ENCODE measurements at places on chromosomes 12 and 14.

- DNase-seq = no peak
Observed at GRCh38 chr12:67662910-67663538, 14.5 kb downstream of the DYRK2 start.

GRCh38 chr12:45580356-45580969, 149.0 kb upstream of the ARID2 start:
- no peak for DNase-seq

DNA sequence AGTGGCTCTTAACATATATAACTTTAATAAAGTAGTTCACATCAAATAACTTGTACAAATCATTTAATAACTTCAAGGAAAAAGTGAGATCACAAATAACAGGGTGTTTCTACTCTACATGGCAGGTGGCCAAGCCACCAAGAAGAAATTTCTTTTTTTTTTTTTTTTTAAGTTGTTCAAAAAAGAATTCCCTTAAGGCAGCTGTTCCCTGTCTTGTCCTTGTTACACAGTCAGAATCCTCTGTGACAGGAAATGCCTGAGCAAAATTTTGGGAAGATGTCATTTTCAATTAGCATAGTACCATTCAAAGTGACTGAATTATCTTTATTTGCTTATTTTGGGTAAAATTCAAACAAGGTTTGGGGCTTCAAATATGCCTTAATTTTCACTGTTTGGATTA, 79.4 kb downstream of the LIN7A start:
- DNase-seq = no peak

DNA sequence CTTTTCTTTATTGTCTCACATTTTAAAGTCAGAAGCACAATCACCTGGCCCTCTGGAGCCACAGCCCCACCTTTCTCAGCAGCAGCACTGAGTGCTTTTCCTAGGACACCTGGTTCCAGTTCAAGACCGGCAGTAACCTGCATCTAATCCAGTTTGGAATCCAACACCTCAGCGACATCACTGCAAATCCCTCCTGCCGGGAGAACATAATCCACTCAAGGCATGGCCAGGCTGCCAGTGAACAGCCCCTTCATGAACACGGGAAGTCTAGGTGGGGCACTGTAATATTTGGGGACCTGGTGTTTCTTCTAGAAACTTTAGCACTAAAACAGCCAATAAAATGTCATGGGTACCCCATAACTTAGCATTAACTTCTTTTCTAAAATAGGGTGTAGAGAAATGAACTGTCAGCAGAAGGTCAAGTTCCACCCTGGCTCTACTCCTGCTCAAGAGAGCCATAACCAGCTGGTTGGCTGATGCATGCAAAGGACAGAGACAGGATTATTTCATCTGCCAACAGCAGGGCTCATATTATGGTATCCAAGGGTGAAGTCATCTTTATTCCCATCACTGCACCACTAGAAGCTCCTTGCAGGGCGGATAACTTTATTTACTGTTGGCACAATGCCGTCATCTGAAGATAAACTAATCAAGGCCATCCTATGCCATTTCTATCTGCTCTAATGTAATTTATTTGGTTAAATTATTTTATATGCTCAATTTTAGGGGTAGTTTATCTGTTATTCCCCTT, 76.7 kb downstream of the TTC7B start:
- no peak for DNase-seq

DNA sequence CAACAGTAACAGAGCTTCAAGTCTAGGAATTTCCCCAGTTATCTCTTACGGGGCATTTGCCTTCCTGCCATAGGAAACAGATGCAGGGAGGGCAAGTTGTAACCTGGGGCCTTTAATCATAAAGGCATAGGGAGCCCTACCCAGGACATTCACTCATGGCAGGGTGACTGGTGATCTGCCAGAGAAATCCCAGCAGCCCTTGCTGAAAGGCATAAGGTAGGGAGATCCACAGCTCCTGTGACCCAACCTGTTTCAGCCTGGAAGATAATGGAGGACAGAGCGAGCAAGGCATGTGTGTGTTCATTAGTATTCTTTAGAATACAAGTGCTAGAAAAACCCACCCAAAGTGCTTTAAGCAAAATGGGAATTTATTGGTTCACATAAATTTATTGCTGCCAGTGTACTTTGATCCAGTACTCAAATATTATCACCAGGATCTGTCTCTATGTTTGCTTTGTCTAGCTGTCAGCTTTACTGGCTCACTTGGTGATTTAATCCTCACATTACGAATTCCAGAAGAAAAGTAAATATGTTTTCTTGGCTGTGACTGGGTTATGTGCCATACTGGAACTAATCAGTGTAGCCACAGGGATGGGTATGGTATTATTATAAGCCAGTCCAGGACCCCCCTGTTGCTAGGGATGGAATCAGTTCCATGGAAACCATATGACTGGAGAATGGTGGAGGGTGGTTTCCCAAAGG, 21.1 kb upstream of the AKAP6 start:
- no peak for DNase-seq

DNA sequence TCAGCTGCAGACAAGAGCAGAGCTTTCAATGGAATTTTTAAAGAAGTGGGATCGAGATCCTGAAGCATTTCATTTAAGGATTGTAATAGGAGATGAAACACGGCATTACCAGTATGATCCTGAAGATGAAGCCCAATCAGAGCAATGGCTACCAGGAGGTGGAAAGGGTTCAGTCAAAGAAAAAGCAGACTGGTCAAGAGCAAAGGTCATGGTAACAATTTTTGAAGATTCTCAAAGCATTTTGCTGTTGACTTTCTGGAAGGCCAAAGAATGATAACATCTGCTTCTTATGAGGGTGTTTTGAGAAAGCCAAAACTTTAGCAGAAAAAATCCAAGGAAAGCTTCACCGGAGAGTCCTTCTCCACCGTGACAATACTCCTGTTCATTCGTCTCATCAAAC, 204.3 kb upstream of the EEA1 start:
- DNase-seq = no peak

DNA sequence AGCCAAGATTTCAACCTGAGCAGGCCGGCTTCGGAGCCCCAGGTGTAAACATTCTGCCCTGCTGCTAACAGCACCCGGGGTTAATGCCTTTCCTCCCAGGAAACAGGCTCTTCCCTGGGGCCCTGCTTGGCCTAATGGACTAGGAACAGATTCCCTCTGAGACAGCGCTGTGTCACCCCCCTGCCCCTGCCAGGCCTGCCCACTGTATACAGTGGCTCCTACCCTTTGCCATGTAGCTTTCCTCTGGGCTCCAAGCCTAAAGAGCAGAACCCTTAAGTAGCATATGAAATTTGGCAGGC, 28.3 kb upstream of the BCDIN3D start:
- DNase-seq = no peak

- DNase-seq = no peak
Observed at GRCh38 chr12:120930032-120930431, 25.9 kb upstream of the SPPL3 start.

- DNase-seq = no peak
Observed at GRCh38 chr14:98694541-98694940, 577.5 kb downstream of the BCL11B start.

DNA sequence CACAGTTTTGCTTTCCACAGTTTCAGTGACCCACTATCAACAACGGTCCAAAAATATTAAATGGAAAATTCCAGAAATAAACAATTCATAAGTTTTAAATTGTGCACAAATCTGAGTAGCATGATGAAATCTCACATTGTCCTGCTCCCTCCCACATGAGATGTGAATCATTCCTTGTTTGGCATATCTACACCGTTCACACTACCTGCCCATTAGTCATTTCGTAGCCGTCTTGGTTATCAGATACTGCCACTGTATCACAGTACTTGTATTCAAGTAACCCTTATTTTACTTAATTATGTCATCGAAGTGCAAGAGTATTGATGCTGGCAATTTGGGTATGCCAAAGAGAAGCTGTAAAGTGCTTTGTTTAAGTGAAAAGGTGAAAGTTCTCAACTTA, 145.3 kb downstream of the SLC5A8 start:
- no peak for DNase-seq

DNA sequence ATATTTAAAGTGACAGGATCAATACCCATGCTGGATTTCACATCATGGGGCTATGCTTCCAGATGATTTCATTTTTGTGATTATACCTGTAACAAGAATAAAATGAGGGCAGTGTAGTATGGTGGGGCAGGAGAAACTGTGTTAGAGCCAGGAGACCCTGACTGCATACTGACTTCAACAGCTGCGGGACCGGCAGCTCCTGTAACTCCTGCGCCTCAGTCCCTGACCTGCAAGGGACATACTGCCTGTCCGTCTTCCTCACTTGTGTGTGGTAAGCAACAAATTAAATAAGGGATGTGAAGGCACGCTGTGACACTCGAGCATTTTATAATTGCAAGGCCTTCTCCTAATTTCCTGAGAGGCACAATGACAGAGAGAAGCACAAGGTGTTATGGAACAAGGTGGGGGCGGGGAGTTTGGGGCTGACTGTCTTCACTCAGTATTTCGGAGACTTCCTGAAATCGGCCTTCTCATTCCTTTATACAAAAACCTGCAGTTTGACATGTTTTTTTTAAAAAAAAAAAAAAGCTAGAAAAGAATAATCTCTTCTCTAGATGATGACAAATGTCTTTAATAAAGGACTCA, 164.2 kb downstream of the TTC7B start:
- DNase-seq = no peak

DNA sequence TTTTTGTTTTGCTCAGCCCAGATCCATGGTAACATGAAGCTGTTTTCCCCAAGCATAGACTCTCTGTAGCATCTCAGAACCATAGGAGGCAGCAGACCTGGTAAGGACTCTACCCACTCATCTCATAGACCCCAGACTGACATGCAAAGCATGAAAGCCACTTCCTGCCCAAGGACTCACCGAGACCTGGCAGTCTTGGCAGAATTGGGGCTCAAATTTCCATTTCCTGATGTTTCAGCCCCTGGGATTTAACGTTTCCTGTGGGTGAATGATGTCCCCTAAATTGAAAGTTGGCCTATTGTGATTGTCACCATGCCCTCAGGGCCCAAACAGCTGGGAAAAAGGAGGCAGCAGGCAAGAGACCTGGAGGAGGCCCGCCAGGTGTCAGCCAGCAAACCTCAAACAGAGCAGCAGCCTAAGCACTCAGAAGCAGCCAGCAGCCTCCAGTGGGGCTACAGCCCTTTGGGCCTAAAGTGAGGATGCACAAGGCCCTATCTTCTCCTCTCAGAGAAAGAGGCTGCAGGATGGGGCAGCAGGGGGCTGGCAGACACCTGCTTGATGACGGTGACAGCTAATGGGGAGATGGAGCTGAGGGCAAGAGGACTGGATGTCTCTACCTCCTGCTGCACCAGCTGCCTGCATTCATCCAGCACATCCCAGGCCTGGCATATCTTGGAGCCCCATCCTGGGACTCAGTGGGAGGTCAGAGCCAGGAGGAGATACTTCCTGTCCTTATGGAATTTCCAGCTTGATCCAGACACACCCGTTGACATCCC, 8.5 kb downstream of the KRT85 start:
- DNase-seq = no peak

DNA sequence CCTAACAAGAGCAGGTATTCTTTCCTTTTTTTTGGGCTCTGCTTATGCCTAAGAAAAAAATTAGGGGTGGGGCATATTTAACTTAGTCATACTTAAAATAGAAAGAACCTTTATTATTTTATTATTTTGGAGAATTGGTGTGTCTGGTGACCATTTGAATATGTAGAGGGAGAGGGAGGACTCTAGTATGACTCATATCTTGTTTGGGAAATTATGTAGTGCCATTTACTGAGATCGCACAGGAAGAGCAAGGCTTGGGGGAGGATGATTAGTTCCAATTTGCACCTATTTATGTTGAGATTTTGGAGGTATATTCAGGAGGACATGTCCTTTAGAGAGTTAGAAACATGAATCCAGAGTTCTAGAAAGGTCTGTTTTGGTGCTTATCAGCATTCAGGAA, 9.9 kb downstream of the ZNF410 start:
- DNase-seq = no peak

DNA sequence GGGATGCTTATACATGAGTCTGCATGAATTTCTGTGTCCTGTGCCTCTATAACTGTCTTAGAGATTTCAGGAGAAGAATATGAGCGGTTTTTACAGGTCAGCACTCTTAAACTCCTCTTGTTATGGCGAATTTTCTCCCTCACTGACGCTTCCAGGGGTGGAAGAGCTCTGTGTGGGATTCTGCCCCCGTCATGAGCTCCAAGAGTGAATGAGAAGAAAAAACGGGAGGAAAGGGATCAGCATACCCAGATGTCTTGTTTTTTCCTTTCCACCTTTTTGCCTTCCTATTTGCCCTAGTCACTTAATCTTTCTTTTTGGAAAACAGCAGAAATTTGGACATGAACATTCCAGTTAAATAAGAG, 651 bp downstream of the PFKM start:
- DNase-seq = no peak

DNA sequence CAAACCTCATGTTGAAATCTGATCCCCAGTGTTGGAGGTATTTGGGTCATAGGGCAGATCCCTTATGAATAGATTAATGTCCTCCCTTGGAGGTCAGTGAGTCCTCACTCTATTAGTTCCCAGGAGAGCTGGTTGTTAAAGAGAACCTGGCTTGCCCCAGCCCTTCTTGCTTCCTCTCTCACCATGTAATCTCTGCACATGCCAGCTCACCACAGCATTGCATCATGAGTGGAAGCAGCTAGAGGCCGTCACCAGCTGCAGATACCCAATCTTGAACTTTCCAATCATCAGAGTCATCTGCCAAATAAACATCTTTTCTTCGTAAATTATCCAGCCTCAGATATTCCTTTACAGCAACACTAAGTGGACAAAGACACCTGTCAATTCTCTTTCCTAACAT, 161.8 kb upstream of the IGF1 start:
- no peak for DNase-seq

DNA sequence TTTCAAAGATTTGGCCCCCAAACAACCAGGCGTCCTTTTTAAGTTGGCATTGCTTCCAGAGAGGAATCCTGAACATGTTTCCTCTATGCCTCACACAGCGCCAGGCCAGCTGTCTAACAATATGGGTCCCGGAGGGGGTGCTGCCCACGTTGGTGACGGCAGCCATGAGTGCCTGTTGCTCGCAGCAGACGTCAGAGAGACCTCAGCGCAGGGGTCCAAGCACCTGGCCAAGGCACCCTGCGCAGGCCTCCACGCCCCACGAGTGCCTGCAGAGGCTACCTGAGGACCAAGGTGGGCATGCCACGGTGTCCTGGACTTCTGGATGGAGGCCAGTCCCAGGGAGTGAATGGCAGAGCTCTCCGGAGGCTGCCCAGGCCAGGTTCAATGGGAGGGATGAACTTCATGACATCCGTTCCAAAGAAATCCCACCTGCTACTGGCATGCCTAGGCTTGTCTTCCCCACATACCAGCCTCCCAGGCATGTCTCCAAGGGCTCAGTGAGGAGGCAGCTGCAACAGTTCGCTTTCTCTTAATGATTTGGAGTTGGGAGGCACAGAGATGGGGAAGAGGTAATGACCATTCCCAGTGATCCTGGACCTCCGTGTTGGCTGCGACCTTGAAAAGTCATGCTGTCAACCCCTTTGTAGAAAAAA, 11.6 kb upstream of the FOXN3 start:
- peak; percentile 41 for DNase-seq

DNA sequence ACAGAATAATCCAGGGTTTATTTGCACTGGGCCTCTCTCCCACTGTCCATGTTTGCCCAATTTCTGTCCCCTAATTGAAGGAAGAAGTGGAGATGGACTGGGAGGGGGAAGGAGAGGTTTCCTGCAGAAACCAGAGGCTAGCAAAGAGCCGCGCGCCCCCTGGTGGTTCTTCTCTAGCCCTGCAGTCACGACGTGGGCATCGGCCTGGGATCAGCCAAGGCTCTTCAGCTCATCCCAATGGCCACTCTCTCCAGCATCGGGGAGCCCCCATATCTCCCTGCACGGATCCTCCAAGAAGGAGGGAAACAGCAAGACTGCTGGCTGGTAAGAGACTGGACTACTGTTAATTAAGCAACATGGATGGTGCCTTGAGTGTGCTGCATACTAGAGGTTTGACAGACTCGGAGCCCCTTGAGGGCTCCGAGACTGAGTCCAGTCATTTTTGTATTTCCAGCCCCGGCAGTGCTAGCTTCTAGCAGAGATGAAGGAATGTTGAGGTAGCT, 18.7 kb downstream of the ZBTB39 start:
- DNase-seq = peak; percentile 16

All from NCI-H1417 treated with DMSO at 0.1 percent for 48 hours (cell line).